Effector memory CD8-positive, alpha-beta T cell (primary cell): ENCODE measurements at places on chromosomes 5 and 9.

- no peak for DNase-seq
- H3K4me3 ChIP-seq, result no peak overlapping the region
- no peak overlapping the region for H3K27ac ChIP-seq
- no peaks in the 10 kb centered on the region for H3K4me1 ChIP-seq
These were observed 14.4 kb upstream of the GALNT10 start for GRCh38 chr5:154176181-154176580.

DNA sequence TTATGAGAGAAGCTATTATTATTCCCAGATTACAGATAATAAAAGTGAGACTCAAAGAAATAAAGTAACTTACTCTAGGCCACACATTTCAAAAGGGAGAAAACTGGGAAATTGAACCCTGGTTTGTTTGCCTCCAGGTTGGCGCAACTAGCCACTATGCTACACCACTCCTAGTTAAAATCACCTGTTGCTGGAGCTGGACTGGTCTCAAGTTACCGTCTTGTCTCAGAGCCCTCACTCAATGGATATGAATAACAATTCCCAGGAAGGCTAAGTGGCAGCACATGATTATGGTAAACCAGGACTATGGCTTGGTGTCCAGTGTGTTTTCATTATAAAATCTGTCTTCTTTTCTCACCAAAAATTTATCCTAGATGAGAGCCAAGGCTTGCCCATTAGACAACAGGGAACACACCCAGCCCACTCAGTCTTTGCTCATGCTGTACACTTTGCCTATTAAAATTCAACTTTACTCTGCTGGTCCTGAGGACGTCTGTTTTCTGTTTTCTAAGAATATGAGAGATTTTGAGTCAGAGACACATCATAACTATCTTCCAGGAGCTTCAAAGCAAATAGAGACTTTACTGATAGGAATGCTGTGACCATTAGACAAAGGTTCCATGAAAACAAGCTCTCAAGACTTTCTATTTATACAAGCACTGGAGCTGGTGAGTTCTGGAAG, 58.1 kb downstream of the ADRB2 start:
- no peak overlapping the region for H3K27ac ChIP-seq
- no peaks in the 10 kb centered on the region for H3K36me3 ChIP-seq
- no peaks in the 10 kb centered on the region for H3K27me3 ChIP-seq
- peaks cover 17% of the 10 kb centered on the region for H3K4me1 ChIP-seq

- no peak overlapping the region for H3K27ac ChIP-seq
- H3K27me3 ChIP-seq, result peaks cover 60% of the 10 kb centered on the region
- no peaks in the 10 kb centered on the region for H3K4me1 ChIP-seq
- H3K36me3 ChIP-seq, result no peaks in the 10 kb centered on the region
- H3K4me3 ChIP-seq, result no peak overlapping the region
- DNase-seq, result no peak
These were observed 10.4 kb upstream of the NR5A1 start for GRCh38 chr9:124517600-124517999.

- no peaks in the 10 kb centered on the region for H3K36me3 ChIP-seq
- no peaks in the 10 kb centered on the region for H3K4me1 ChIP-seq
- no peak overlapping the region for H3K27ac ChIP-seq
- H3K4me3 ChIP-seq, result no peak overlapping the region
These were observed 294.7 kb upstream of the DMRT1 start for GRCh38 chr9:546797-547223.

GRCh38 chr9:4686112-4686511, 6.7 kb downstream of the CDC37L1 start:
- no peak for DNase-seq
- H3K27me3 ChIP-seq, result no peaks in the 10 kb centered on the region
- H3K27ac ChIP-seq, result no peak overlapping the region

DNA sequence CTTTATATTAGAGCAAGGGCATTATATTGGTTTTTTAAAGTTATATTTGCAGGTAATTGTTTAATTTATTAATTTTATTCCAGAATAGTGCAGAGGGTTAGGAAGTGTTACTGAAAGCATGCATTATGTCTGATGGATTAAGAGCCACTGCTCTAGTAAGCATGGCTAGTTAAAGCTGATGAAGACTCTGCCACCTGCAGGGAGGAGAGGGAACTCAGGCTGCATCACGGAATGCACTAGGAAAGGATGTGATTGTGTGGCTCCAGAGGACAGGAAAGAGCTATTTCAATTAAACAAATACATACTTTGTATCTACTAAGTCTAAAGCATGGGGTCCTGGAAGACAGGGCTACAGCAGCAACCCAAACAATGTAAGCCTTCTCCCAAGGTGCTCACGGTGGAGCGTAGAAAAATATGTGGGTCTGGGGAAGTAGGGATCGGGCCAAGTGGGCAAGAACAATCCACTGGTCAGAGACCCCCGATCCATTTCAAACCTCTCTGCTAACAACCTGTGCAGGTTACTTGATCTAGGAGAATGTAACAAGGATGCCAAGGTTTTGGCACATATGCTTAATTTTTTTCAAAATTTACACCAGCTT, 15.3 kb upstream of the GRXCR2 start:
- no peaks in the 10 kb centered on the region for H3K4me1 ChIP-seq
- DNase-seq, result no peak
- no peaks in the 10 kb centered on the region for H3K27me3 ChIP-seq
